AML-193 (cell line): ENCODE measurements at places on chromosomes 7 and 10.

- DNase-seq = no peak
Measured at GRCh38 chr10:28468707-28469483, 64.0 kb upstream of the WAC start.

GRCh38 chr10:107166403-107166802 is 1.9 kb upstream of the SORCS1 start:
- no peak for DNase-seq

GRCh38 chr7:128909625-128910568 is 612 bp downstream of the KCP start:
- no peak for DNase-seq

- DNase-seq = no peak
Measured at GRCh38 chr7:12549106-12549505, 21.4 kb upstream of the SCIN start.

DNA sequence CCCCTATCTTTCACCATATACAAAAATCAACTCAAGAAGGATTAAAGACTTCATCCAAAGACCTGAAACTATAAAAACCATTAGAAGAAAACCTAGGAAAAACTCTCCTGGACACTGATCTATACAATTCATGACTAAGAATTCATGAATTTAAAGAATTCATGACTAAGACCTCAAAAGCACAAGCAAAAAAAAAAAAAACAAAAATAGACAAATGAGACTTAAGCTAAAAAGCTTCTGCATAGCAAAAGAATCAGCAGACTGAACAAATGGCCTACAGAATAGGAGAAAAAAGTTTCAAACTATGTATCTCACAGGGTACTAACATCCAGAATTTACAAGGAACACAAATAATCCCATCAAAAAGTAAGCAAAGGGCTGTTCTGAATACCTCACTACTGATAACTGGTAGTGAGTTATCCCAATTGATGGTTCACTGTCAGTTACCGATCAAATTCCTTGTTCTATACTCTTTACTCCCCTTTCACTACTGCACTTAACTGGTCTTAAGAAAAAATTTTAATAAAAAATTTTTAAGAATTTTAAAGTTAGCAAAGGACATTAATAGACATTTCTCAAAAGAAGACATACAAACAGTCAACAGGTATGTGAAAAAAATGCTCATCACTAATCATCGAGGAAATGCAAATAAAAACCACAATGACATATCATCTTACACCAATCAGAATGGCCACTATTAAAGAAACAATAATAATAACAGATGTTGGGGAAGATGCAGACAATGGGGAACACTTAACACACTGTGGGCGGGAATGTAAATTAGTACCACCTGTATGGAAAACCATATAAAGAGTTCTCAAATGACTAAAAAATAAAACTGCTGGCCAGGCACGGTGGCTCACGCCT is 33.2 kb downstream of the KMT2C start:
- no peak for DNase-seq

- DNase-seq = no peak
Measured at GRCh38 chr10:77290528-77291155, 347.0 kb downstream of the KCNMA1 start.

- no peak for DNase-seq
Measured at GRCh38 chr7:102432442-102433218, 745 bp upstream of the ORAI2 start.

GRCh38 chr10:29030900-29031299 is 258.0 kb upstream of the LYZL1 start:
- no peak for DNase-seq

DNA sequence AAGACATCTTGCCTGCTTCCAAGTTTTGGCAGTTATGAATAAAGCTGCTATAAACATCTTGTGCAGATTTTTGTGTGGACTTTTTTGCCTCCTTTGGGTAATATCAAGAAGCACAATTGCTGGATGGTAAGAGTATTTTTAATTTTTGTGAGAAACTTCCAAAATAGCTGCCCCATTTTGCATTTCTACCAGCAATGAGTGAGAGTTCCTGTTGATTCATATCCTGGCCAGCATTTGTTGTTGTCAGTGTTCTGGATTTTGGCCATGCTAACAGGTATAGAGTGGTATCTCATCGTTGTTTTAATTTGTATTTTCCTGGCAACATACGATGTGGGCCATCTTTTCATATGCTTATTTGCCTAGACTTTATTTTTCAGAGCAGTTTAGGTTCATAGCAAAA is 53.9 kb downstream of the BTAF1 start:
- DNase-seq = no peak

- no peak for DNase-seq
Measured at GRCh38 chr7:132387596-132387995, 188.7 kb downstream of the PLXNA4 start.

- no peak for DNase-seq
Measured at GRCh38 chr10:69968830-69969229, 83.8 kb upstream of the MACROH2A2 start.

DNA sequence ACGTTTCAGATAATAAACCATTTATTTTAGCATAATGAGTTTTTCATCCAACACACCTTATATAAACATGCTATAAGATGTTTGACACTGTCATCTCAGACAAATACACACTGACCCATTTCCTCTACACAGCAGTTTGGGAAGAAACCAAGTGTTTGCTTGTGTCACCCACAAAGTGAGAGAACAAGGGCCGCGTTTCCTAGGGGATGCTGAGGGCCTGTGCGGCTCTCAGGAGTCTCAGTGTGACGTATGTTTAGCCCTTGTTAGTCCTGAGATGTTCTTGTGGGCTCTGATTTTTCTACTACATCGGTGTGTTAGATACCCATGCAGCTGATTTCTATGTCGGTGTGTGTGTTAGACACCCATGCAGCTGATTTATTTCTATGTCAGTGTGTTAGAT is 266.3 kb downstream of the DIP2C start:
- DNase-seq = no peak

DNA sequence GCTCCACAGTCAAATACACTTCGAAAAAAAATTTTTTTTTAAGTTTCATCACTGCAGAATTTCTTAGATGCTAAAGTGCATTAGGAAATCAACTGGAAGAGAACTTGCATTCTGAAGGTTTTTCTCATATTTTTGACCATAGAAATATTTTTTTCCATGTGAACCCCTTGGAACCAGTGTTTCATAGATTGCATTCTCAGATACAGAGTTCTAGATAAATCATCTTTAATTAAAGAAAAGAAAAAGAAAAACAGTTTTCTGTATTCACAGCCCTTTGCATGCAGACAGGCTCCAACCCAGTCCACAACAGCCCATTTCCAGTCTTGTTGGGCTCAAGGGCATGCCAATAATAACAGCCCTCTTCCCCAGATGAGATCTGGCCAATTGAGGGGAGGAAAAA is 75.5 kb upstream of the RPA3 start:
- no peak for DNase-seq

DNA sequence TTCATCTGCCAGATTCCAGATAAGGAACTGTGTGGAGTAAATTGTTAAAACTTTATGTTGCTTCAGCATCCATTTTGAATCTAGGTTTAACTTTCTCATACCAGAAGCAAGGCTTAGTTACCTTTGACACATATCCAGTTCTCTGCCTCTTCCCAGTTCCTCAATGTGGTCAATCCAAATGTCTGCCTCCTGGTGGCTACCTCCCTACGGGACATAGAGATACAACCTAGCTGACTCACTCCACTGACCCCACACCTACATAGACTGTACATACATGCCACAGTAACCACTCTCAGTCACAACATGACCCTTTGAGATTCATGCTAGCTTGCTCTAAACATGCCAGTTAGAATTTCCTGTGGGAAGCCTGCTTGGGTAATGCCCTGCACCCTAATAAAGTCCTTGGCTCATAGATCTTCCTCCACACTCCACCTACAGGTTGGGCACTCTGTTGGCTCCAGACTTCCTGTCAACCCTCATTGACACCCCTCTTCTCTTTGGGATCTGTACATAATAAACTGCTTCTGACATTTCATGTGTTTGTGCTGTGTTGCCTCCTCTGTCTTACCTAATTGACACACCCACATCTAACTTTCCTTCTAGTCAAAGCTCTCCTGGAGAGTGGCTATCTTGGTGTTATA is 278.1 kb downstream of the HTR7 start:
- no peak for DNase-seq

GRCh38 chr7:1087465-1087814 is 473 bp upstream of the GPER1 start:
- no peak for DNase-seq

DNA sequence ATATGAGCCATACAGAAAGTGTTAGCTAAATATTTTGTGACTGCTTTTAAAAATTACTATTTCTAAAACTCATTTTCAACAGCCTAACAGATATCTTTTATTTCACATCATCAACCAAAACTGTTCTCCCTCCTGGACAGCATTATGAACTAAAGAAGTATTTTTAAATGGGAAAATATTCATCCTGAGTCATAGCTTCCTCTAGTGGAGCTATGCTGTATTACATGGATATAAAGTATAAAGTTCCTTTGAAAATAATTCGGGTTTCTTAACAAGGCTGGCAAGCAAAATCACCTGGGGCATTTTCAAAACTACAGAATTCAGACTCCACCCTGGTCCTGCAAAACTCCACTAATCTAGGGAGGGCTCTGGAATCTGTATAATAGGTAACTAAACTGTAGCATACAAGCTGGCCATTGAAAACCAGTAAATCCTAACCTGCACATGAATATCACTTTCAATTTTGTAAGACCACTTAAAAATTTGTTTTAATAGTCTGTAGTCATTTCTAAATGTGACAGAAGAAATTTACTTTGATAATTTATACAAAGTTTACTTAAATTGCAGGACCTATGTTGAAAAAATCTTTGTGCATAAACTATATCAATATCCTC is 53.5 kb downstream of the SCIN start:
- peak; percentile 10 for DNase-seq

DNA sequence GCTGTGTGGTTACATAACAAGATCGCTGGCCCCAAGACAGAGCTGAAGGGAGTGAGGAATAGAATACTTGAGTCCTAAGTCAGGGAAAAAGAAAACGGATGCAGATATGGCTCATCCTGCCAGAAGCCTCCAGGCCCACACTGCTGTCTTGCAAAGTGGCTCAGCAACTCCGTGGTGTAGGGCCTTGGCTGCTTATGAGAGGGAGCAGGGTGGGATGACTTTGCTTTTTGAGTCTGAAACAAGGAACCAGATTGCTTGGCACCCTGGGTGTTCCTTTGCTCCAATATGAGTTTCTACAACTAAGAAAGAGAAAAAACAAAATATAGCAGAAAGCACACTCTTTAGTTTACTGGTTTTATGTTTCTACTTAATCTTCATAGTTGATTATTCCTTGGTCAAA is 193.8 kb upstream of the WDR11 start:
- no peak for DNase-seq

- no peak for DNase-seq
Measured at GRCh38 chr10:35872671-35873070, 230.6 kb upstream of the FZD8 start.

DNA sequence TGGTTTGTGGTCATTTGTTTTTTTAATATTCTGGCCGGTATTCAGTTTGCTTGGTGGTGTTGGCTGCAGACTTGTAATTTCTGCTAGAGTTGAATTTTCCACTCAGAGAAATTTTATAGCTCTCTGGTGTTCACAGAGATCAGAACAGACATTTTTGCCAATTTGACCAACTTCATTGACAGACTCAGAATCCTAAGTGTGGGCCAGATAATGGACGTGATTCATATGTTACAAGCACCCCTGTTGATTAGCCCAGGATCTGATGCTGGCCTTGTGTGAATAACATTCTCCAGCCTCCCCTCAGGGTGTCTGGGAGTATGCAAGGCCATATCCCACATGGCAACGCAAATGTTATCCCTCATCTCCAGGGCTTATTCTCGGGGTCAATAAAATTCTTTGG is 283.8 kb downstream of the C7orf25 start:
- no peak for DNase-seq

- no peak for DNase-seq
Measured at GRCh38 chr7:150978126-150978789, at the start of gene KCNH2. Gene KCNH2 (minus strand): TSS chr7:150978321. CDS start chr7:150977913, 408 bp downstream.

- no peak for DNase-seq
Measured at GRCh38 chr7:38929460-38930171, 20.6 kb upstream of the VPS41 start.

DNA sequence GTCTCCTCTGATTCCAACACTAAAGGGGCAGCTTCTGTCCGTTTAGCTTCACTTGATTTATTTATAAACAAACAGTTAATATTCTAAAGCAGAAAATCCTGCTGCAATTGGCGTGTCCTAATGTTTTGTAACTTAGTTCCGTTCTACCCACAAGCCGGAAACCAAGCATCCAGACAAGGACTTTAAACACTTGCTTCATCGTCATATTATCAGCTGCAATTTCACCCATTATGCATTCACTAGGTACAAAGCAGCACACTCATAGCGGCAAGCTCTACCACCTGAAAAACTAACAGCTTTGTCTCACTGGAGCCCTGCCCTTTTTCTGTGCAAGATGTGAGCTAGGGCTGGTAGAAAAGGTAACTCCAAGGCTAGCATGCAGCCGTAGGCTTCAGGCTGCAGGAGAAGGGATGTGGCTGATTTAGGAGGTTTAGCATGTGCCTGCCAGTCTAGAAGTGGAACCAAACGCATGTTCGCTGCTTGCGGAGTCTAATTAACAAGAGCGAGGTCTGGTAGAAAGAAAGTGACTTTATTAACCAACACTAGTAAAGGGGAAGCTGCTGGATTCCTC is 43.7 kb upstream of the BPGM start:
- no peak for DNase-seq

GRCh38 chr7:123865517-123866117 is 20.6 kb downstream of the HYAL4 start:
- peak; percentile 34 for DNase-seq

DNA sequence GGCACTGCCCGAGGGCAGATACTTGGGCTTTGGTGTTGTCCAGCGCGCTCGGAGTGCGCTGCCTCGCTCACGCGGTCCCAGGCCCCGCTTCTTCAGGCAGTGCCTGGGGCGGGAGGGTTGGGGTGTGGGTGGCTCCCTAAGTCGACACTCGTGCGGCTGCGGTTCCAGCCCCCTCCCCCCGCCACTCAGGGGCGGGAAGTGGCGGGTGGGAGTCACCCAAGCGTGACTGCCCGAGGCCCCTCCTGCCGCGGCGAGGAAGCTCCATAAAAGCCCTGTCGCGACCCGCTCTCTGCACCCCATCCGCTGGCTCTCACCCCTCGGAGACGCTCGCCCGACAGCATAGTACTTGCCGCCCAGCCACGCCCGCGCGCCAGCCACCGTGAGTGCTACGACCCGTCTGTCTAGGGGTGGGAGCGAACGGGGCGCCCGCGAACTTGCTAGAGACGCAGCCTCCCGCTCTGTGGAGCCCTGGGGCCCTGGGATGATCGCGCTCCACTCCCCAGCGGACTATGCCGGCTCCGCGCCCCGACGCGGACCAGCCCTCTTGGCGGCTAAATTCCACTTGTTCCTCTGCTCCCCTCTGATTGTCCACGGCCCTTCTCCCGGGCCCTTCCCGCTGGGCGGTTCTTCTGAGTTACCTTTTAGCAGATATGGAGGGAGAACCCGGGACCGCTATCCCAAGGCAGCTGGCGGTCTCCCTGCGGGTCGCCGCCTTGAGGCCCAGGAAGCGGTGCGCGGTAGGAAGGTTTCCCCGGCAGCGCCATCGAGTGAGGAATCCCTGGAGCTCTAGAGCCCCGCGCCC is at the start of gene NPY:
TSS of gene NPY (plus strand) at position 294 of the 802 bp plus-strand sequence. CDS start 1,051 bp downstream, outside the sequence.
- DNase-seq = no peak
